Activated T-helper 2 cell treated with anti-CD3 and anti-CD28 coated beads, Interferon-gamma antibody, Interleukin-2, Interleukin-4, amounts not matched to agents 10 μg/mL and 5 μg/mL and 100 μg/mL, durations not matched to agents 14 hours and 24 hours and 36 hours (primary cell): ENCODE measurements at places on chromosomes 5 and 9. TPM values are rescaled to one million over a fixed set of nuclear protein-coding genes. Genes with fewer than 3 reads are reported as not detected.

DNA sequence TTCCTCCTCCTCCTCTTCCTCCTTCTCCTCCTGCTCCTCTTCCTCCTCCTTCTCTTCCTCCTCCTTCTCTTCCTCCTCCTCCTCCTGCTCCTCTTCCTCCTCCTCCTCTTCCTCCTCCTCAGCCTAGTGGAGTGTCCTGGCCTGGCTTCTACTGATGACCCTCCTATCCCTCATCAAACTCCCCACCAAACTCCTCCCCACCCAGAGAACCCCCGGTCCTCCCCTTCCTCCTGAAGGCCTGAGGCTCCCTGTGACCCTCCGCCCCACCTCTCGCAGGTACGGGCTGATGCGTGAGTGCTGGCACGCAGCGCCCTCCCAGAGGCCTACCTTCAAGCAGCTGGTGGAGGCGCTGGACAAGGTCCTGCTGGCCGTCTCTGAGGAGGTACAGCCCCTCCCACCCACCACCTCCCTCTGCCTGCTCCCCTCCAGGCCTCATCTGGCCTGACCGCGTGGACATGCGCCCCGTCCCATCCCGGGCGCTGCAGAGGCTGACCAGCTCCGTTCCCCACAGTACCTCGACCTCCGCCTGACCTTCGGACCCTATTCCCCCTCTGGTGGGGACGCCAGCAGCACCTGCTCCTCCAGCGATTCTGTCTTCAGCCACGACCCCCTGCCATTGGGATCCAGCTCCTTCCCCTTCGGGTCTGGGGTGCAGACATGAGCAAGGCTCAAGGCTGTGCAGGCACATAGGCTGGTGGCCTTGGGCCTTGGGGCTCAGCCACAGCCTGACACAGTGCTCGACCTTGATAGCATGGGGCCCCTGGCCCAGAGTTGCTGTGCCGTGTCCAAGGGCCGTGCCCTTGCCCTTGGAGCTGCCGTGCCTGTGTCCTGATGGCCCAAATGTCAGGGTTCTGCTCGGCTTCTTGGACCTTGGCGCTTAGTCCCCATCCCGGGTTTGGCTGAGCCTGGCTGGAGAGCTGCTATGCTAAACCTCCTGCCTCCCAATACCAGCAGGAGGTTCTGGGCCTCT, 10.6 kb downstream of the FGFR4 start:
- DNase-seq: no peak

DNA sequence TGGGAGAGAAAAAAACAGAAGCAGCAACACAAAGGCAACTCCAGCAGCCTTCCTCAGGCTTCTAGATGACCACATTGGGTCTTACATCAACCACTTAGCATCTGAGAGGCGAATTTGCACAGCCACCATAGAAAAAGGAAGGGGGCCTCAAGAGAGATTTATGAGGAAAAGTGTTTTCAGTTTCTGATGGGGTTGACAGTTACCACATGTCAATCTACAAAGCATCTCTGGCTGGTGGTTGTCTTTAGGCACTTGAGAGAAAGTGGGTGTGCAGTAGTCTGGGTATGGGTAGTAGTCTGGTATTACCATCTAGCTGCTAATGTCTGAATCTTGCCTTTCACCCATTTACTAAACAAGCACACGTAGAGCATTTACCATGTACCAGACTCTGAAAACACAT, 137.5 kb downstream of the BAAT start:
- no peak for DNase-seq

DNA sequence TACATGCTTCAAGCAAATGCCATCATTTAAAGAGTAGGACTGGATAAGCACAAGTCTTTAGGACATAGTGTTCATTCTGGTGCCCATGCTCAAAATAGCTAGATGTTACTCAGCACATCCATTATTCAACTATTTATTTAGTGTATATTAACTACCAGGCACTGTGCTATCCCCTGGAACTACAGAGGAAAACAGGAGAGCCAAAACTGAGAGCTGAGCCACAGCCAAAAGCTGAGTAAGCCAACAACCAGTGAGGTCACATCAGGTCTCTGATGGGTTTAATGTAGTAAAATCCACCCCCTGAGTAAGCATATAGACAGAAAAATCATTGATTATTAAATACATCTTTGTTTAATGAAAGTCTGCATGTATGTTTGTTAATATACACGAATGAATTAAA, 469.3 kb upstream of the DMAC1 start:
- DNase-seq: no peak

DNA sequence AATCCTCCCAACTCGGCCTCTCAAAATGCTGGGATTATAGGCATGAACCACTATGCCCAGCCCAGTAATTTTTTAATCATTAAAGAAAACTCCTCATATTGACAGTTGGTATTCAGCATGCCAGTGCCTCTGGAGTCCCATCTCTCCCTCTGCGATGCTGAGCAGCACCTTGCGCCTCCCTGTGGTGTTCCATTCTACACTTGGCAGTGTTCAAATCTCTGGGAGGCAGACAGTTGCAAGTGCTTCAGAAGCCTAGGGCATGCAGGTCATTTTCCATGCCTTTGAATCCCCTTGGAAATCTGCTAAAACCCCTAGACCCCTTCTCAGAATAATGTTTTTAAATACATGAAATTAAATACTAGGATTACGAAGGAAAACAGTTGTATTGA, 41.3 kb downstream of the GARNL3 start:
- no peak for DNase-seq

DNA sequence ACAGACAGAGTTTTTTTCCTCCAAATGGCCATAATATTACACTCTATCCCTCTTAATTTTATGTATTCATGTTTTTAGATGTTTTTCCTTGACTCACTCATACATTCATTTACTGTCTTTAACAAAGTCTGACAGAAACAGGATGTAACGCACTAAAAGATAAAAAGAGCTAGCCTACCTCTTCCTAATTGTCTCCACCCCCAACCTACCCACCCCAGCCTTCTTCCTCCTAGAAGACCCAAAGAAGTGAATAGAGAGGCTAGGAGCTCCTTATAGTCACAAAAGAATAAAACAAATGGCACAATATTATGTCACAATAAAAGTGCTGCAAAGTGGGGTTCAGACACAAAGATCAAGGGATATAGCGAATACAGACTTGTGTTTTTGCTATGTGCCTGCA, 719 bp downstream of the NOL8 start:
- DNase-seq: no peak

DNA sequence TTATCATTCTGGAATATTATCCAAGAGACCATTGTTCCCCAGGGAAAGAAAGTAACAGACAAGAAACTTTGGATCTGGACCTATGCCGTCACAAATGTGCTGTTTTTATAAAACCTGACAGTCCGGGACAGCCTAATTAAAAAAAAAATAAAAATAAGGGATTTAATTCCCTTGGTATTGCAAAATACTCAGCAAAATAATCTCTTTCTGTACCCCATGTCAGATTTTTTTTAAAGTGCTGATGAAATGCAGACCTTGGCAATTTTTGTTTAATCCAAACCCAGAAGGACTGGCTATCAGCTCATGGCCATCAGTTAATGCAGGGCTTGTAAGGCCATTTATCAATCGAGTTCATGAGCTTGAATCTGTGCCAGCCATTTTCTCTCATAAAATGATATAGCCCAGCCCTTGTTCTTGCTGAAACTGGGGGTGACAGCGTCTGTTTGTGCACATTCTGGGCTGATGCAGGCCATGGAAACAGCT, 162.7 kb upstream of the S1PR3 start:
- DNase-seq: no peak

GRCh38 chr5:79529110-79529509, 15.2 kb upstream of the HOMER1 start:
- no peak for DNase-seq

DNA sequence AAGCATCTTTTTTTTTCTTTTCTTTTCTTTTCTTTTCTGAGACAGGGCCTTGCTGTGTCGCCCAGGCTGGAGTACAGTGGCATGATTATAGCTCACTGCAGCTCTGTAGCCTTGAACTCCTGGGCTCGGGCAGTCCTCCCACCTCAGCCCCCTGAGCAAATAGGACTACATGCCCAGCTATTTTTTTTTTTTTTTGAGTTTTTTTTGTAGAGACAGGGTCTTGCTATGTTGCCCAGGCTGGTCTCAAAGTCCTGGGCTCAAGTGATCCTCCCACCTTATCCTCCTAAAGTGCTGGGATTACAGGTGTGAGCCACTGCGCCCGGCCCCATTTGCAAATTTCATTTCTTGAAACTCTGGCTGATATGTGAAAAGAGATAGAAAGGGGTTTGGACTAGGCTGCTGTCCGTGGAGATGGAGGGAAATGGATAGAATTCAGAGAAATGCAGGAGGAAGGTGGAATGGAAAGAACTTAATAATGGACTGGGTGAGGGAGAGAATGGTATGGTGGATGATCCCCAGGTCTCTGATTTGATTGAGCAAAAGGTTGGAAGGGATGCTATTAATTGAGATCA, 32.9 kb downstream of the TNFAIP8 start:
- no peak for DNase-seq

The PCDHB13 gene
- 0.02 TPM in 1 of 2 replicates, not detected in the other for total RNA-seq

The C1QTNF2 gene
- total RNA-seq: not detected in 2 replicates

The TAL2 gene
- total RNA-seq: not detected in 2 replicates

The HINT1 gene
- total RNA-seq: 279 and 282 TPM in 2 replicates

The FOXD4L5 gene
- 0.09 and 0.23 TPM in 2 replicates for total RNA-seq

The BTNL9 gene
- total RNA-seq: 0.09 TPM in 1 of 2 replicates, not detected in the other
